Endothelial cell (in vitro differentiated cells): ENCODE measurements at places on chromosomes 6 and 20.

DNA sequence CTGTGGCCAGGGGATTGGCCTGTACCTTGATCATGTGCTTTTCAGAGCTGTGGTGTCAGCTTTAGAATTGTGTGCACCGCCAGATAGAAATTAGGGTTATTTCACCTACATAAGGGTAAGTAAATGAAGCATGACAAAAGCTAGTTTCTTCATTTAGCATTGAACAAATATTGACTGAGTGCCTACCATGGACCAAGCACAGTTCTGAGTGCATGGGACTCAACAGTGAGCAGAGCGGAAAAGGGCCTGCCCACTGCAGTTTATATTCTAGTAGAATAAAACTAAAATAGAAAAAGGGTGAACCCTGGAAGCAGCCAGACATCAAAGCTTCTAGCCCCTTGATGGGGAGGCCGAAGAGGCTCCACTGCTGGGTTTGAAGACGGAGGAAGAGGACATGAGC lies 25.6 kb downstream of the ECT2L start:
- no peaks in the 10 kb centered on the region for H3K27me3 ChIP-seq
- no peak overlapping the region for H3K4me3 ChIP-seq
- no peak for DNase-seq
- H3K36me3 ChIP-seq = no peaks in the 10 kb centered on the region

- no peak overlapping the region for H3K4me3 ChIP-seq
- peaks cover 7% of the 10 kb centered on the region for H3K27me3 ChIP-seq
- H3K27ac ChIP-seq = no peak overlapping the region
These were observed 1.7 kb upstream of the PLA2G7 start for GRCh38 chr6:46736906-46737305.

- no peak for DNase-seq
- H3K36me3 ChIP-seq = no peaks in the 10 kb centered on the region
- no peaks in the 10 kb centered on the region for H3K4me1 ChIP-seq
- no peaks in the 10 kb centered on the region for H3K27me3 ChIP-seq
- H3K4me3 ChIP-seq = no peak overlapping the region
- no peak overlapping the region for H3K27ac ChIP-seq
These were observed 837.3 kb upstream of the SLC35B3 start for GRCh38 chr6:9272671-9273070.

DNA sequence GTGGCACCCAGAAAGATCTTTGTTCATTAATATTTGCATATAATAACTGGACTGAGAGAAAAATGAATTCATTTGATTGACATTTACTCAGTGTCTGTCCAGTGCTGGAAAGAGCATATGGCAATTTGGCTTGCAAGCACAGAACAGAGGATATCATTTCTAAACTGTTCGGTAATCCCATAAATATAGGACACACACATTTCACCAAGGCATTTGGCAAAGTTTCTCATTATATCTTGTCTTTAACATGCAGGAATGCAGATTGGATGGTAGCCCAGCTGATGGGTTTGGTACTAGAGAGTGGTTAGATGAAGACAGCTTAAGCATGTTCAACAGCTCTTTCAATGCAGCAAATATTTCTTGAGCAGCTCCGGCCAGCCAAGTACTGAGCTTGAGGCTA lies 259.2 kb downstream of the PRKN start:
- H3K27me3 ChIP-seq = no peaks in the 10 kb centered on the region
- no peak for DNase-seq
- no peak overlapping the region for H3K27ac ChIP-seq
- H3K36me3 ChIP-seq = no peaks in the 10 kb centered on the region

- no peaks in the 10 kb centered on the region for H3K36me3 ChIP-seq
- H3K27me3 ChIP-seq = no peaks in the 10 kb centered on the region
- H3K27ac ChIP-seq = no peak overlapping the region
- no peak for DNase-seq
- H3K4me3 ChIP-seq = no peak overlapping the region
These were observed 489.2 kb downstream of the DHX35 start for GRCh38 chr20:39451386-39451785.

- H3K27ac ChIP-seq = no peak overlapping the region
- no peak for DNase-seq
- H3K27me3 ChIP-seq = peaks cover 12% of the 10 kb centered on the region
- H3K4me3 ChIP-seq = no peak overlapping the region
- peaks cover 44% of the 10 kb centered on the region for H3K4me1 ChIP-seq
- H3K36me3 ChIP-seq = peaks cover 23% of the 10 kb centered on the region
These were observed 116.6 kb downstream of the ZDHHC14 start for GRCh38 chr6:157497579-157497978.

DNA sequence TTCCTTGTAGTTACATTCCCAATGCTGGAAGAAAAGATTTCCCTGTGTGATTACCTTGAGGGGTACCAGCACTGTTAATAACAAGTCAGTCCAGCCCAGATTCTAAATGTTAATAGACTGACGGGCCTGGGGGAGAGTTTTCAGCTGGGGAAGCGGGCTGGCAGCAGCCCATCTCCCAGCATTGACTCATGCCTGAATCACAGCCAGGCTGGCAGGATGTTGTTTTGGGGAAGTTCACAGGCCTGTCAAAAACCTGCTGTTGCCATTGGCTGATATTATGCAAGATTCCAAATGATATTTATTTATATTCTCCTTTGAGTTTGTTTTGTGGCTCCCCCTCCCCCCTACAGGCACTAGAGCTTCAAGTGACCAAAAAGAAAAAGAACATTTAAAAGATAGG lies 213.9 kb upstream of the CNR1 start:
- no peaks in the 10 kb centered on the region for H3K36me3 ChIP-seq
- H3K27ac ChIP-seq = no peak overlapping the region
- no peak for DNase-seq
- H3K4me1 ChIP-seq = peaks cover 7% of the 10 kb centered on the region
- no peak overlapping the region for H3K4me3 ChIP-seq

DNA sequence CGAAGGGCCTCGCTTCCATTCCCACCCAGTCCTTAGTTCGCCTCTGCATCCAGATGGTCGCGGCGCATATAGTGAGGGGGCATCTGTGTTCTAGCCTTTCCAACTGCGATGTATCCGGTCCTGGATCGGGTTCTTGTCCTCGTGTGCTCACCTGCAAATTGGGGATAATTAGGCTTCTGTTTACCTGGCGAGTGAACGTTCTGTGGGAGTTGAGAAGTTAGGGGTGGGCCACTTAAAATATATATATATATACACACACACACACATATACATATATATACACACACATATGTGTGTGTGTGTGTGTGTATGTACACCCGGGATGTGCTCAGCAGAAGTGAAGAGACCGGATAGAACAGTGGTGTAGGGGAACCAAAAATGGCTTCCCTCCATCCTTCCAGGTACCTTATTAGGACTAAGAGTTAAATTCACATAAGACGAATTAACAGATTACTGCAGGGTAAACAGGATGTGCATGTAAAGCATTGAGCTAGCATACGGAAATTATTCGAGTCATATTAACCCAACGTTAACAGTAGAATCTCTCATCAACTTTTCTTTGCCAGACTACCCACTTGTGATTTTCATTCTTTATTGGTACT lies 537 bp downstream of the CSTF1 start:
- H3K36me3 ChIP-seq = peaks cover 15% of the 10 kb centered on the region
- peaks cover 12% of the 10 kb centered on the region for H3K4me1 ChIP-seq
- no peak overlapping the region for H3K4me3 ChIP-seq
- H3K27me3 ChIP-seq = peaks cover 6% of the 10 kb centered on the region
- DNase-seq = no peak

DNA sequence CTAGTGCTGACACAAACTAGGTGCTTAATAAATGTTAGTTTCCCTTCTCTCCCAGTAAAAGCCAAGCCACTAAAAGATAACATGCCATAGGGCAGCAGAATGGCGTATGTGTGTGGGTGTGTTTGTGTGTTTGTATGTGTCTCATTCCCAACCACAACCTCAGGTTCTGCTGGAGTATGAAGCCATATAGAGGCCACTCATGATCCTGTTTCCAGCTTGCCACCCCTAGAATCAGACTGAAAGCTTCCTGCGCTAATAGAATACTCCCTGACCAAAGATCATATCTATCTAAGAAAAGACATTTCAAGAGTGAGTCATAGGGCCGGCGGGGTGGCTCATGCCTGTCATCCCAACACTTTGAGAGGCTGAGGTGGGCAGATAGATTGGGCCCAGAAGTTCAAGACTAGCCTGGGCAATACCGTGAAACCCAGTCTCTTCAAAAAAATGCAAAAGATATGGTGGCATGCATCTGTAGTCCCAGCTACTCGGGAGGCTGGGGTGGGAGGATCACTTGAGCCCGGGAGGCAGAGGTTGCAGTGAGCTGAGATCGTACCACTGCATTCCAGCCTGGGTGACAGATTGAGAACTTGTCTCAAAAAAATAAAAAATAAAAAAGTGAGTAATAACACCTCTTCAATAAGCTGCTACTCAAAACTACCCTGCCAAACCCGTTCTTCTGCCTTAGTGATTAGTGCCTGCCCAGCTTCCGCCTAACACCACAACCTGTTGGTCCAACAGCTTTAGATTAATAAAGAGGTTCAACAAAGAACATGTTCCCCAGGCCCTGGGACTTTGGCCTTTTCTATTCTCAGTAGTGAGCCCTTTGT lies 11.8 kb upstream of the SNRPC start:
- no peaks in the 10 kb centered on the region for H3K4me1 ChIP-seq
- H3K27me3 ChIP-seq = no peaks in the 10 kb centered on the region
- DNase-seq = no peak
- no peak overlapping the region for H3K4me3 ChIP-seq

DNA sequence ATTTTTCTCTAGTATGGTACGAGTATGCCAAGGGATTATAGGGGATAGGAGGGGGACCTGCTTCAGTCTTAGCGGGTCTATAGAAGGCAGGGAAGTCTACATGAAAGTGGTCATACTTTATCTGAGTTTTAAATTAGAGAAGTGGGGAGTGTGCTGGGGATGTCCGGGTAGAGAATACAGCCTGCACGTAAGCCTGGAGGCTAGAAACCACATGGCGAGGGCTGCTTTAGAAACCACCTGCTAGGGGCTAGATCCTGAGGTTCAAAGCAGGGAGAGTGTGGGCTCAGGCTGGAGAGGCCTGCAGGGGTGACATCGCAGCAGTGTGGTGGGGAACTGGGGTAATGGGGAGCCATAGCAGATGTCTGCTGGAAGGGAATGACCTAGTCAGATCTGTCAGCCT lies 85.2 kb downstream of the VEGFA start:
- peaks cover 7% of the 10 kb centered on the region for H3K27me3 ChIP-seq
- no peak overlapping the region for H3K27ac ChIP-seq

GRCh38 chr20:5918856-5919625 lies 31.3 kb downstream of the TRMT6 start:
- no peaks in the 10 kb centered on the region for H3K36me3 ChIP-seq
- H3K4me3 ChIP-seq = no peak overlapping the region
- DNase-seq = no peak
- no peak overlapping the region for H3K27ac ChIP-seq
- peaks cover 10% of the 10 kb centered on the region for H3K4me1 ChIP-seq
- peaks cover 6% of the 10 kb centered on the region for H3K27me3 ChIP-seq

GRCh38 chr6:149170564-149171452 lies 146.7 kb upstream of the TAB2 start:
- DNase-seq = no peak
- H3K27ac ChIP-seq = no peak overlapping the region
- H3K27me3 ChIP-seq = no peaks in the 10 kb centered on the region

DNA sequence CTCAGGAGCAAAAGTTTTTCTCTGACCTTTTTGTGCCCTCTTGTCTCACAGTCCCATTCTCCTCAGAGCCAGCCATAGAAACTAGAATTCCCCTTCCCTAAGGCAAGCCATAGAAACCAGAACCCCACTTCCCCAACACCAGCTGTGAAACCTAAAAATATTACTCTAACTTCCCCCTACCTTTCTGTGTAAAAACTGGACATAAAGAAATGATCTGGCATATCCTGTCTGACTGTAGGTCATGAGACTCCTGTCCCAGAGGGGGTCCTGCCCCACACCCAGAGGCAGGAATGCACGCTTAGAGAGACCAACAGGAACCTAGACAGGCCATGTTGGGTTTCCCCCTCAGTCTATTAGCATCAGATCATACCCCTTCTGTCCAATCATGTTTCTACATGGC lies 140.6 kb upstream of the SLC22A16 start:
- H3K36me3 ChIP-seq = peaks cover 14% of the 10 kb centered on the region
- DNase-seq = no peak
- H3K4me1 ChIP-seq = peaks cover 71% of the 10 kb centered on the region
- H3K27ac ChIP-seq = peak overlapping the region; percentile 78
- no peak overlapping the region for H3K4me3 ChIP-seq
- no peaks in the 10 kb centered on the region for H3K27me3 ChIP-seq

- DNase-seq = no peak
- H3K36me3 ChIP-seq = no peaks in the 10 kb centered on the region
- no peaks in the 10 kb centered on the region for H3K27me3 ChIP-seq
- H3K4me1 ChIP-seq = no peaks in the 10 kb centered on the region
These were observed 282.9 kb upstream of the RNF217 start for GRCh38 chr6:124679387-124679786.

DNA sequence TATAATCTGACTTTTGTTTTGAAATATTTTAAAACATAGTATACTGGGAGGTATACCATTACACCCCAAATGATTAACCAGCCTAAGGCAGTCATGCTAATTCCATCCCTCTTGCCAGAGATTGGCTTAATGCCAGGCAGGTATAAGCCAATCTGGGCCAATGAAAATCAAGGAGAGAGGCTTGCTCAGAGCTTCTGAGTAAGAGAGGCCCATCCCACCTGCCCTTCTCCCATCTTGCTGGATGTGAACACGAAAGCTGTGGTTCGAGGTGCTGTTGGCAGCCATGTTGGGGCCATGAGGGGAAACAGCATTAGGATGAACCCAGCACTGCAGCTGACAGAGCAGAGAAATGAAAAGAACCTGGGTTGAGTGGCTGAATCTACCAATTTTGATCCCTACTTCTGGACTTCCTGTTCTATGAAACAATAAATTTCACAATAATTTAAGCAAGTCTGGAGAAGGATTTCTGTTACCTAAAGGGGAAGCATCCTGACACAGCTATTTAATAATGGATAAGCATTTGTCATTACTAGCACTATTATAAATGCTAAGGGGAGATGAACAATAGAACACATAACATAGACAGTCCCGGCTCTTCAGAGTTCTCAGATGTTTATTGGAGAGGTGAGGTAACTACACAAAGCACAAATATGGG lies 152.3 kb downstream of the CDC5L start:
- H3K4me3 ChIP-seq = no peak overlapping the region
- H3K36me3 ChIP-seq = no peaks in the 10 kb centered on the region
- no peak overlapping the region for H3K27ac ChIP-seq
- no peak for DNase-seq
- H3K27me3 ChIP-seq = no peaks in the 10 kb centered on the region
- H3K4me1 ChIP-seq = peaks cover 9% of the 10 kb centered on the region

GRCh38 chr6:166251211-166251610 lies 57.0 kb downstream of the PRR18 start:
- H3K4me3 ChIP-seq = no peak overlapping the region
- DNase-seq = no peak
- H3K4me1 ChIP-seq = peaks cover 3% of the 10 kb centered on the region
- H3K27me3 ChIP-seq = no peaks in the 10 kb centered on the region

DNA sequence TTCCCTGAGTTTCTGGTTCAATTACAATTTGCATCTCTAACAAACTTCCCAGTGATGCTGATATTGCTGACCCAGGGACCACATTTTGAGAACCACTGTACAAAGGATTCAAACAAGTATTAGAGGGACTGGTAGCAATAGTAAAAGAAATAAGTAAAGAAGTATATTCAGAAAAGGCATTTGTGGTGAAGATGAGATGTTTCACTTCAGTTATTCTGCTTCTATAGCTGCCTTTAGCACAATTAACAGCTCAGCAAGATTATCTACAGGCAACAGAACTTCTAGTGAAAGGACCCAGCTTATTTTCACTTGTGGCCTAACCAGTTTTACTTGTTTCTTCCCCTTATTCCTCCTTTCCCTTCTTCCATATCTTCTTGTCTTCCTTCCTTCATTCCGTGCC lies 149.4 kb downstream of the PHF3 start:
- no peak for DNase-seq
- H3K4me1 ChIP-seq = no peaks in the 10 kb centered on the region
- no peak overlapping the region for H3K27ac ChIP-seq
- H3K4me3 ChIP-seq = no peak overlapping the region
- peaks cover 3% of the 10 kb centered on the region for H3K36me3 ChIP-seq
